ENCODE measurements at places on chromosomes 2 and 18.

- no peaks in the 10 kb centered on the region for H3K36me3 ChIP-seq
- no peak for DNase-seq
- H3K4me1 ChIP-seq = no peaks in the 10 kb centered on the region
- H3K27me3 ChIP-seq = peaks cover 17% of the 10 kb centered on the region
- no peak overlapping the region for H3K27ac ChIP-seq
- H3K4me3 ChIP-seq = no peak overlapping the region
These were observed 96.3 kb upstream of the RASGRP3 start for GRCh38 chr2:33380001-33380609.

DNA sequence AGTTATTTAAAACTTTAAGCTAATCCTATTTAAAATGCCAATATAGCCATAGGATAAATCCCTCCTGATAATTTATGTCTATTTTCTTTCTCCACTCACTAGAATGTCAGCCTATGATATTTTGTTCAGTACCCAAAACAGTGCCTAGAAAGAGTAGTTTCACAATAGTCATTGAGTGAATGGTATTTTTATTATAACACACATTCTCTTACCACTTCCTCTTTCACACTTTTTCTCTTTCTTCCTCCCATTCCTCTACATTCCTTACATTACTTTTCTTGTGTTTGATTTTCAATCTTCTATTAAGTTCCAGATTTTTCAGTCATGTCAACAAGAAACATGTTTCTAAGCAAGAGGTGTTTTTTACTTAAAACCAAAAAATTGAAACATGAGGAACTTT lies 327.6 kb upstream of the UBE2E3 start:
- DNase-seq = no peak
- H3K36me3 ChIP-seq = no peaks in the 10 kb centered on the region
- no peaks in the 10 kb centered on the region for H3K4me1 ChIP-seq
- H3K27me3 ChIP-seq = peaks cover 2% of the 10 kb centered on the region
- H3K27ac ChIP-seq = no peak overlapping the region

DNA sequence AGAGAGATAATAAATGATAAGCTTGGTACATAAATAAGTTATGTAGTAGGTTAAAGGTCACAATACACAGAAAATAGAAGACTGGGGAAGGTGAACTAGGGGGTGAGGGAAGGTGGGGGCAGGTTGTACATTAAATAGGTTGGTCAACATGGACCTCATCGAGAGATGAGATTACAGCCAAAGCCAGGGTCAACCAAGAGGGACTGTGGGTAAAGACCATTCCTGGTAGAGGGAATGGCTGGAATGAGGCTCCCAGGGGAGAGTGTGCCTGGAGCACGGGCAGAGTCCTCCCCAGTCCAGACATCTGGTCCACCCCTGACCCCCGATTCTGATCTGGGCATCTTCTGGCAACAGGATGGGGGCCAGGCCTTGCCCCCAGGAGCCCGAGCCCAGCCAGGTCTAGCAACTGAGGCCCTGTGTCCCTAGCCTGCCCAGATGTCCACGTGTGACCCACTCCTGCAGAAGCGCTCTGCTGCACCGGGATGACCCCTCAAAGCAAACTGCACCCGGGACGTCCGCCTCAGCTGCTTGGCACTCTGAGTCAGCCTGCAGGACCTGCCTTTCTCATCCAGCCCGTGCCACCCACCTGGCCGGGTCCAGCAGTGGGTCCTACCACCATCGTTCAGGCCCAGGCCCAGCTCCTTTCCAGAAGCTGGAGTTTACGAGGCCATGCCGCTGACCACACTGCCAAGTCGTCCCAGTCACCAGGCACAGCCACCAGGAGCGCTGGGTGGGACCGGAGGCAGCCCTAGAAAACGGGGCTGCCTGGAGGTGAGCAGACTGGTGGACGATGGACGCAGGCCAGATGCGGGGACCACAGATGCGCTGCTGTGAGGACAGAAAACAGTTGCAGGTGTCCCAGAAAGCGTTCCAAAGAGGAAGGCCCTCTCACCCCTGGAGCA lies 56.2 kb upstream of the ID2 start:
- no peak overlapping the region for H3K27ac ChIP-seq
- no peak overlapping the region for H3K4me3 ChIP-seq
- no peaks in the 10 kb centered on the region for H3K36me3 ChIP-seq
- H3K4me1 ChIP-seq = peaks cover 3% of the 10 kb centered on the region
- DNase-seq = no peak

DNA sequence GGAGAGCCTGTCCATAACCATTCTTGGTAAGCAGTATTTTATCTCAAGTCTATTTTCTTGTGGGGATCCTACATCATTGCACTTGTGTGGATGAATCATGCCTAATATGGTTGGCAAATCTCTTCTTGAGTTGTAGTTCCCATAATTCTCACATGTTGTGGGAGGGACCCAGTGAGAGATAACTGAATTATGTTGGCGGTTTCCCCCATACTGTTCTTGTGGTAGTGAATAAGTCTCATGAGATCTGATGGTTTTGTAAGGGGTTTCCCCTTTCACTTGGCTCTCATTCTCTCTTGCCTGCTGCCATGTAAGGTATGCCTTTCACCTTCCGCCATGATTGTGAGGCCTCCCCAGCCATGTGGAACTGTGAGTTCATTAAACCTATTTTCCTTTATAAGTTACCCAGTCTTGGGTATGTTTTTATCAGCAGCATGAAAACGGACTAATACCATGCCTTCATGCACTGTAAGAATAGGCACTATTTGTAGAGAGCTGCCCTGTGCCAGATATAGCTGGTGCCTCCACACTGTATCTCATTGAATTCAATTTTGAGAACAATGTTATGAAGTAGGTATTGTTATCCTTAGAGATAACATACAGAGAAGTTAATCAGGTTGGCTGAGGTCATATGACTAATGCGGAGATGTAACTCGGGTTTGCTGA lies 148.3 kb downstream of the PLCL1 start:
- peaks cover 18% of the 10 kb centered on the region for H3K36me3 ChIP-seq
- H3K27ac ChIP-seq = no peak overlapping the region
- H3K4me1 ChIP-seq = peaks cover 20% of the 10 kb centered on the region
- peaks cover 7% of the 10 kb centered on the region for H3K27me3 ChIP-seq

DNA sequence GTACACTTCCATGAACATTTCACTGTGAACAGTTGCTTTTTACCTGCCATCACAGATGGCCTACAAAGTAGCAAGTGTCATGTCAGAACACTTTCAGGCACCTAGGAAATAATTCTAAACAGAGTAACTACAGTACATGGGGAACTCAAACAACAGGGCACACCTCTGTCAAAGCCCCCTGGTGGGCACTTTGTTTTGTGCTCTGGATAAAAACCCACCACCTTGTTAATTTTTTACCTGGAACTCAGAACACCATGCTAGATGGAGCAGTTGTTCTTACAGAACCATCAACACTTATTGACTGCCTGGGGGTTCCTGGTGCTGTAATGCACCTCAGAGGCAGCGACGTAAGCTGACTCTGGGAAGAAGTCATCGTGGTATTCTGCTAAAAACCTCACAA lies 2.3 kb downstream of the MSL3B start:
- peaks cover 33% of the 10 kb centered on the region for H3K36me3 ChIP-seq
- DNase-seq = no peak
- H3K27me3 ChIP-seq = peaks cover 7% of the 10 kb centered on the region
- peaks cover 19% of the 10 kb centered on the region for H3K4me1 ChIP-seq

DNA sequence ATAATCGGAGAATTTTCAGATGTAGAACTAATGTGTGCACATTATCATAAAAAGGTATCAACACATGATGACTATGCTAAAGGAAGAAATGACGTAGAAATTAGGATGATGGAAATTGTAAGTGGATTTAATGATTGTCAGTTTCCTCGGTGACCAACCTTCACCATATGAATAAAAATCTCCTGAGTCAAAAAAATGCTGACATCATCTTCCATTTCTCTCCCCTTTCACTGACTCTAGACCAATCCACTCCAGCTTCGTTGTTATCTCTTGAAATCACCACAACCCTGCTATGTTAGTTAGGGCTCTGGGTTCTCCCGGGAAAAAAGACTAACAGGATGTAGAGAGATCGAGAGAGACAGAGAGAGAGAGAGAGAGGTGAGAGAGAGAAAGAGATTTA lies 204.8 kb upstream of the KYNU start:
- no peaks in the 10 kb centered on the region for H3K4me1 ChIP-seq
- H3K36me3 ChIP-seq = no peaks in the 10 kb centered on the region
- no peak for DNase-seq
- no peak overlapping the region for H3K27ac ChIP-seq
- H3K4me3 ChIP-seq = no peak overlapping the region

- H3K27me3 ChIP-seq = no peaks in the 10 kb centered on the region
- DNase-seq = no peak
- no peak overlapping the region for H3K27ac ChIP-seq
- H3K36me3 ChIP-seq = peaks cover 49% of the 10 kb centered on the region
- no peak overlapping the region for H3K4me3 ChIP-seq
These were observed 56.9 kb downstream of the RRM2 start for GRCh38 chr2:10179422-10179821.

All from activated T-helper 2 cell treated with anti-CD3 and anti-CD28 coated beads, Interferon-gamma antibody, Interleukin-2, Interleukin-4, amounts not matched to agents 10 μg/mL and 5 μg/mL and 100 μg/mL, durations not matched to agents 14 hours and 24 hours and 36 hours (primary cell).